ENCODE measurements at places on chromosomes 1 and 21.

DNA sequence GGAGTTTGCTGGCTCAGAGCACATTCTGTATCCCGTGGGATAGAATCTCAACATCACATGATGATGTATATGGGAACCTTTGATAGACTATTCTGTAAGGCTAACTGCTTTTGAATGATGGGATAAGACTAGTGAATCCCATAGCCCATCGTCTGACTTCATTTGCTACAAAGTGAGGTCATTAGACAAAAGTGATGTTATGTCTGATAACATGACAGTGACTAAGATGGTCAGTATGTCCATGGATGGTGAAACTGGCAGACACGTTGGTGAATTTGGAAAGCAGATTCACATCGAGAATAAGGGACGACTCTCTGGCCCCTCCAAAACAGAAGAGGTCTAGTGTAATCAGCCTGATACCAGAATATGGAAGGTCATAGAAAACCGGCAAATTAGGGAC is 108.4 kb downstream of the HHAT start:
- no peak for DNase-seq

GRCh38 chr1:41404308-41404761 is 43.1 kb downstream of the FOXO6 start:
- no peak for DNase-seq

GRCh38 chr1:29633771-29634170 is 397.4 kb downstream of the PTPRU start:
- DNase-seq: no peak

DNA sequence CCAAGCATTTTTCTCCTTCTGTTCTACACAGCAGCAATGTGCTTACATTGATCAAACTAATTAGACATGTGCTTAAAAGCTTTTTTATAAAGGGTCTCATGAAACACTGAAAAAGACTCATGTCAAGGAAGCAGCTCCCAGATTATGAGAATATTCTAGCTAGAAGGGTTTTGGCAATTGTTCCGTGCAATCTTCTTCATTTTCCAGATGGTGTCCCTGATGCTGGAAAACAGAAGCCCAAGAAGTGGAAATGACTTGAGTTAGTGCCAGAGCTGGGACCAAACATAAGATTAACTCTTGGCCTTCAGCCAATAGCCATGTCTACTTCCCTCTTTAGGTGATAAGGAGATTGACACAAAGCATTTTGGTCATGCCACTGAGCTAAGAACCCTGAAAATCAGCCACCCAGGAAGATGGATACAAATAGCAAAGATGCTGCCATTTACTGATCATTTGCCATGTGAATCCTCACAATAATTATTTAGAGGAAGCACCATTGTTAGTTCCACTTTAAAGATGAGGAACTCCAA is 110.8 kb downstream of the MATN1 start:
- DNase-seq: no peak

DNA sequence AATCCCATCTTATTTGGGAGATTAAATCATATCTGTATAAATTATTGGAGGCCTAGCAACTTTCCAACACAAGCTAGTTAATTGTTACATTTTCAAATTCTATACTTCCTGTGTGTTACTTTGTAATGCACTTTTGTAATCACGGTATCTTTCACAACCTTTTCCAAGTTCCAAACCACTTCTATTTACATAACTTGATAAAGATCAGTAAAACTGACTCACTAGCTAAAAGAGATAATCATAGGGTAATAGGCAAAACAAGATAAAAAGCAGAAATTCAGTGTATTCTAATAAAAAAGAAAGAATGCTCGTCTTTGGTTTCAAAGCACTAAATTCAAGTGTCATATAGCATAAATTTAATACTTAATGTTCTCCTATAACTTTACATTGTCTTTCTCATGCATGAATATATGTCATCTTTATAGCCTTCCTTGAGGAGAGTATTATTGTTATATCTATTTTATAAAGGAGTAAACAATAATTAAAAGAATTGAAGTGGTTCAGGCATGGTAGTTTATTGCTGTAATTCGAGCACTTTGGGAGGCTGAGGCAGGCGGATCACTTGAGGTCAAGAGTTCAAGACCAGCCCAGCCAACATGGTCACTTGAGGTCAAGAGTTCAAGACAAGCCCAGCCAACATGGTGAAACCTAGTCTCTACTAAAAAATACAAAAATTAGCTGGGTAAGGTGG is 66.4 kb downstream of the RGS13 start:
- no peak for DNase-seq

GRCh38 chr1:209565759-209566678 is 17.5 kb upstream of the CAMK1G start:
- DNase-seq: peak; percentile 66

DNA sequence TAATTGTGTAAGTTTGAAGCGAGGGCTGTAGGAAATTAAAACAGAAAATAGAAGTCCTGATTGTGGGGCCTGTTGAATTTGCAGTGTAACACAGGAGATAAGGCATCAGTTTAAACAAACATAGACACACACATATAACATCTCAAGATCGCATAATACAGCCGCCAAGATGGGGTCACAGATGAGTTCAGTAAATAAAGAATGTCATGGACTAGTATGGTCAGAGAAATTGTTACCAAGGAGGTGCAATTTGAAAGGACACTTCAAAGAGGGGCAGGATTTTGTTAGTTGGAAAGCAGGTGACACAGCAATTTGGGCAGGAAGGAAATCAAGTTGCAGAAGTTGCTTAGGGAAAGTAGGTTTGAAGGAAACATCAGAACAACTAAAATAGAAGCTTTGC is 450.0 kb downstream of the USP25 start:
- no peak for DNase-seq

GRCh38 chr1:94165843-94166242 is 44.9 kb upstream of the ABCA4 start:
- DNase-seq: no peak

DNA sequence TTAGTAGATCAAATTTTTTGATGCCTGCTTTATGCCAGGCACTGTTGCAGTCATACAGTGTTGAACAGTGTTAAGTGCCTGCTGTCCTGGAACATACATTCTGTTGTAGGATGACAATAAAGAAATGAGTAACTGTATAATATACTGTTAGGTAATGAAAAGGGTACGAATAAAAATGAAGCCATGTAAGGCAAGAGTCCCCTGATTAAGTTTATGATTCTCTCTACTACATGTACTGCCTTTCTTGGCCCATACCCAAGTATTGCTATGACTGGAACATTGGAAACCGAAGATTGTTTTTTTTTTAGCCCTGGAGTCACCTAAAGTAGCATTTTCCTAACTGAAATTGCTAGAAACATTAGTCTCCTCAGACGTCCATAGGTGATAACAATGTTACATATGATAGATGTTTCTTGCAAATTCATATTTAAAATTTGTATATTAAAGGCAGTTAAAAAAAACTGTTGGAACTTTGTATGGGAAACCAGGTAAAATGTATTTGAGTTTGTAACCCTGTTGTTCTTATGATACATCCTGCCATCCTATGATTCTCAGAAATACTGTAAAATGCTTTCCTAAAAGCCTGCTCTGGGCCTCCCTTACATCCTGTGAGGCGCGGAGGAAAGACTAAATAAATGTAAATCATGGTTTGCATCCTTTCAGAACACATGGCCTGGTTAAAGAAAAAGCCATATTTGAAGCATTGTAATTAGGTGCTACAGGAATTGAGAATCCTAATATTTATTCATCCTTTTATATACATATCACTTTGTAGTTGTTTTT is 5.8 kb downstream of the ATP5PB start:
- no peak for DNase-seq

DNA sequence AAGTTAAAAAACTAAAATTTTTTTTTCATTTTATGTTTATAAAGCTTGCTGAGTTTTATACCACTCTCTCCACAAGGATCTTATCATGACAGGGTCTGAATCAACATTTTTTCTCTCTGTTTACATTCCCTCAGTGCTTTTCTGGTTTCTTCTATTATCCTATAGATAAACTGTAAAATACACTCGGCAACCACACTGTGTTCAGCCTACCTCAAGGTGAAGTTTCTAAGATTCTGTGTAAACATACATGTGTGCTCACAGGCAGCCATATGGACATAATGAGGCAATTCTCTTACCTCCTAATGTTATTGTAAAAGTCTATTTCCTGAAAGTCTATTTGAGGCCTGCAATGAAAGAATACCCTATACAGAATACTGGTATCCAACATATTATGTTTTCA is 114.6 kb downstream of the NTPCR start:
- no peak for DNase-seq

DNA sequence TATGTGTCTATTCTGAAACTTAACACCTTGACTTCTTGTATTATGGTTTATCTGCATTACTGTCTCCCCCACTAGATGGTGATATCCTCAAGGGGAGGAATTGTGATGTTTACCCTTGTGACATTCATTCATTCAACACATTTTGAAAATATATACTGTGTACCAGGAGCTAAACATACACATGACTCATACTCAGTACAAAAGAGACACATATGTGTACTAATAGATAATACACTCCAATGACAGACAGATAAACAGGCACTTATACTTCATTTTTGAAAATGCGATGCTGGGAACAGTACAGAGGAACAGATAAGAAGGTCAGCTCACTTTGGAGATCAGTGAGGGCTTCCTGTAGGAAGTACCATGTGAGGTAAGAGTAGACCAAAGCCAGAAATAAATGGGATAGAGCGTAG is 8.9 kb upstream of the RAB3GAP2 start:
- DNase-seq: no peak

DNA sequence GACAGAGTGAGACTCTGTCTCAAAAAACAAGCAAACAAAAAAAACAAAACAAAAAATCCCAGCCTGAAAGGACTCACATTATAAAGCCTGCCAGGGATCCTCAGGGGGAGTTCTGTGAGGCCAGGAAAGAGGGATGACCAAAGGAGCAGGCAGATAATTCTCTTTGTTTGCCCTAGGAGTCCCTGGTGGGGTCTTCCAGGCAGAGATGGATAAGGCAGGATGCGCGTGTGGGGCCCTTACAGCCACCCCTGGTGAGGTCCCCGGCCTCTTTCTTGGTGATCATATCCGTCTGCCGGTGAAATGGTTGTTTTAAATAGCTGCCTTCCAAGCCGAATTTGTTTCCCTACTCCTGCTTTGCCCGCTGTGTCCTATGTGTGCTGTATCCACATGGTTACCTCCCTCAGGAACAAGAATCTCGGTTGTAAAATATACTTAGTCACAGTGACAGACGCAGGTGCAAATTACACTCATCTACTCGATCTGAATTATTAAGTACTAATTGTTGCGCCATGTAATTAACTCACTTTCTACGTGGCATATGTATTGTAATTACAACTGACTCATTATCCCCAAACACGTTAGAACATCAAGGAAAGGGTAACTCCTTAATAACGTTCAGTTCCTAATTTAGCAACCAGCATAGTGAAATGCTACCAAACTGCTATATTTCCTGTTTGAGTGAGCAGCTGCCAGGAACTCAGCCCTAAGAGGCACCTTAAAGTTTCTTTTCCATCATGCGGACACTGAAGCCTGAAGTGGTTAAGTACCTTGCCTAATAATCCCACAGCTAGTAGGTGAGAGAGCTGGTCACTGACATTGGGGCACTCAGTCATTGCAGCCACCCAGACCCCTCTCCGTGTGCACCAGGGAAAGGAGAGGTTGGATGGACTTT is 106.4 kb downstream of the ZSCAN20 start:
- no peak for DNase-seq

- DNase-seq: no peak
Observed at GRCh38 chr1:209219791-209220524, 363.6 kb upstream of the CAMK1G start.

DNA sequence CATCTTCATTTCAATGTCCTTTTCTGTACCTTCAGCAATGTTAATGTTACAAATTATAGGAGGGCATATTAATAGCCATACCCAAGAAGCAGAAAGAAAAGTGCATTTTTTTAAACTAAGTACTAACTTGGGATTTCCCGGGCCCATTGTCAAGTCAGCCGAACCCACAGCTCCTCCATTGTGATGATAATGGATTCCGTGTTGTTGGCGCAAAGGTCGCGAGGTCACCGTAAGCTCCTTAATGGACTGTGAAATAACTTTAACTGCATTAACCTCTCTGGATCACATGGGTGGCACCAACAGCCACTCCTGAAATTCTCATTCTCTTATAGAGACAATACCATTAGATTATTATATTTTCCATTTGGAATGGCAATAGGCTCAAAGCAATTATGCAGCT is 250.6 kb upstream of the RRP15 start:
- no peak for DNase-seq

DNA sequence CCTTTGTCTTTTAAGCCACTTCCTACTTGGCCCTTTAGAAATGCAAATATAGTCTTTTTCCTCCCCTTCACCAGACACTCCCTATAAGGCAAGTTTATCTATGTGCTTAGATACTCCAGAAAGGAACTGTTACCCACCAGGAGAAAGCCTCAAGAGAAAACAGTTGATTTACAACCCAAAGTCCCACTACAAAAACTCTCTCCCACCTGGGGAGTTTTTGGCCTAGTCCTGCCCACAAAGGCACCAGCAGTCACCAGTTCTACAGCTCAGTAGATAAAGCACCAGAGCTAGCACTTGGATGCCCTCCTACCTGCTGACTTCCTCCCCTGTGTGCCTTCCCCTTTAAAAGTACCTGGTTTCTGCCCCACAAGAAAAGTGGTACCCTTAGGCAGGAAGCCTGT is 27.7 kb upstream of the HAO2 start:
- DNase-seq: no peak
